ENCODE measurements at places on chromosomes 1 and 21. TPM values are rescaled to one million over a fixed set of nuclear protein-coding genes. Genes with fewer than 3 reads are reported as not detected.

AQP10 gene
- not detected for total RNA-seq

AADACL4 gene
- not detected for total RNA-seq

LRRC53 gene
- not detected for total RNA-seq

FAM3B gene
- total RNA-seq: not detected

PER3 gene
- 0.85 TPM for total RNA-seq

S100A1 gene
- total RNA-seq: 0.75 TPM

ACTL8 gene
- total RNA-seq: 1.4 TPM

CYP4A22 gene
- total RNA-seq: not detected

PGBD5 gene
- total RNA-seq: 0.42 TPM

ATP1A2 gene
- 0.07 TPM for total RNA-seq

All from A549 treated with GW870086 at 1 μM for 4 hours (cell line).